ENCODE measurements at places on chromosomes 2 and 18. TPM values are rescaled to one million over a fixed set of nuclear protein-coding genes. Genes with fewer than 3 reads are reported as not detected.

Gene ATG9A
- 45.1 TPM for total RNA-seq

Gene TMEM37
- not detected for total RNA-seq

Gene MALL
- 442 TPM for total RNA-seq

Gene SPDYA
- total RNA-seq, result 6.5 TPM

Gene HYCC2
- total RNA-seq, result 6.2 TPM

Gene OBSL1
- 90.4 TPM for total RNA-seq

Gene IL36A
- 2.0 TPM for total RNA-seq

Gene WNT10A
- not detected for total RNA-seq

Gene NT5C1B
- not detected for total RNA-seq

Gene GPBAR1
- total RNA-seq, result not detected

Gene CABYR
- 7.3 TPM for total RNA-seq

Gene EVX2
- not detected for total RNA-seq

Gene LRP2
- total RNA-seq, result 0.41 TPM

Gene TACR1
- total RNA-seq, result 0.09 TPM

Gene KCNG2
- total RNA-seq, result not detected

Gene CD8B
- total RNA-seq, result not detected

Gene IL1R2
- 0.57 TPM for total RNA-seq

Gene OTX1
- total RNA-seq, result 0.57 TPM

Gene LRRTM4
- 1.5 TPM for total RNA-seq

Gene ABI2
- total RNA-seq, result 24.3 TPM

Gene HRH4
- total RNA-seq, result under 0.01 TPM

Gene CDH20
- 0.09 TPM for total RNA-seq

Gene IKZF2
- 11.3 TPM for total RNA-seq
